NCI-H2171 (cell line): ENCODE measurements at places on chromosomes 16 and 17.

GRCh38 chr17:81422776-81423697 is 27.8 kb downstream of the BAHCC1 start:
- no peak for DNase-seq

- peak; percentile 68 for DNase-seq
These were observed at the start of gene PGAP6 for GRCh38 chr16:381789-382717. PGAP6 (minus strand) TSS chr16:381978; CDS start chr16:381821, 157 bp downstream.

GRCh38 chr17:71084219-71084618 is 914.9 kb downstream of the KCNJ2 start:
- DNase-seq = peak; percentile 2

DNA sequence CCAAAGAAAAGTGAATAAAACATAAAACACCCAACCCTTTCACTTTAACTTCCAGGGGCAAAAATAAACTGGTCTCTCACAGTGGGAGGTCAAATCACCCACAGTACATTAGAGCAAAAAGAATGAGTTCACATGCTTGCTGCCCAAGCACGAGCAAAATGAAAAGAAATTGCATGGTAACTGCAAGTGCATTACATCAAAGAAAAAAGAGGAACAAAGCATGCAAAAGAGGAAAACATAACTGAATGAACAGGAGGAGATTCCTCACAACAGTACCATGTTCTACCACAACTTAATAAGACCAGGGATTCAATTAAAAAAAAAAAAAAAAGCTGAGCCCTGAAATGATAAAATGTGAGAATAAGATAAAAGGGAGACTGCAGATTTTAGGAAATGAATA is 12.3 kb downstream of the DNAH2 start:
- no peak for DNase-seq

DNA sequence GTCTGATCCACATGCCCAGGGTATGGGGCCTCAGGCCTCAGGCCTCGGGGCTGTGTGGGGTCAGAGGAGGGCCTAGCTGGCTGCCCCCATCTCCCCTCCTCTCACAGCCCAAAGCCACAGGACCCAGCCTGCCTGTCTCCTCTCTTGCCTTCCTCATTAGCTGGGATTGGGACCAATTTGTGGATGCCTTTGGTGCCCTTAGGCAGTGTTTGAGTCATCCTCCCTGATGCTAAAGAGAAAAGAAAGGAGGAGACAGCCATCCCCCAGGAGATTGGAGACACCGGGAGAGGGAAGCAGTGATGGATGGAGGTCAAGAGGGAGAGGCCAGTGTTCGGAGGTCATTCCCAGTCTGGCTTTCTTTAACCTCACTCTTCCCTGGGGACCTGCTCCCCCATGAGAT is 23.3 kb upstream of the NOG start:
- DNase-seq = no peak

DNA sequence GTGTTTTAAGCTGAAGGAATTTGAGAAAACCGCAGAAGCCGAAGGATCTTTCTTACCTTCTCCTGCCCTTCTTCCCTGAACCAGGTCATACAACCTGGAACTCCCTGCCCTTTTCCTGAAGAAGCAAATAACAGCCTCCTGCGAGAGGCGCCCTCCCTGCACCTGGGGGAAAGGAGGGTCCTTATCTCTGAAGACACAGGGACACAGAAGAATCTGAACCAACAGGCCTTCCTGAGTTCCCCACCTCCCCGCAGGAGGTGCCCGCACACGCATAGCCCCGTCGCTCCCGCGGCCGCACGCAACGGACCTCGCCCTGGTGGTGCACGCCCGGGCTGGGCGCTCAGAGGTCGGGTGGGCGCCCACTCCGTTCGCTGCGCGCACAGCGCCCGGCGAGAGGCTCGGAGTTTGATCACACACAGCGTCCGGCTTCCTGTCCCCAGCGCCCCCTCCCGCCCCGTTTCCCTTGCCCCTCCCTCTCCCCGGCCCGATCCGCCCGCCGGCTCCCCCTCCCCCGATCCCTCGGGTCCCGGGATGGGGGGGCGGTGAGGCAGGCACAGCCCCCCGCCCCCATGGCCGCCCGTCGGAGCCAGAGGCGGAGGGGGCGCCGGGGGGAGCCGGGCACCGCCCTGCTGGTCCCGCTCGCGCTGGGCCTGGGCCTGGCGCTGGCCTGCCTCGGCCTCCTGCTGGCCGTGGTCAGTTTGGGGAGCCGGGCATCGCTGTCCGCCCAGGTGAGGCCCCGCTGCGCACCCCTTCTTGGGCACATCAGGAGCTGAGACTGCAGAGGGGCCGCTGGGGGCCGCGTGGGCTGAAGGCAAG is at the start of gene TNFSF12:
TNFSF12 (plus strand) TSS at position 474 of the 816 bp plus-strand sequence; CDS start at position 570, 96 bp downstream.
- no peak for DNase-seq

GRCh38 chr17:732067-732901 is at the start of gene TLCD3A:
TLCD3A (plus strand) TSS chr17:732596; CDS start chr17:732648, 52 bp downstream.
- DNase-seq = peak; percentile 52
